Mucosa of gallbladder (tissue), 1 donor: ENCODE measurements at places on chromosomes 11 and 22. TPM values are rescaled to one million over a fixed set of nuclear protein-coding genes. Genes with fewer than 3 reads are reported as not detected.

DNA sequence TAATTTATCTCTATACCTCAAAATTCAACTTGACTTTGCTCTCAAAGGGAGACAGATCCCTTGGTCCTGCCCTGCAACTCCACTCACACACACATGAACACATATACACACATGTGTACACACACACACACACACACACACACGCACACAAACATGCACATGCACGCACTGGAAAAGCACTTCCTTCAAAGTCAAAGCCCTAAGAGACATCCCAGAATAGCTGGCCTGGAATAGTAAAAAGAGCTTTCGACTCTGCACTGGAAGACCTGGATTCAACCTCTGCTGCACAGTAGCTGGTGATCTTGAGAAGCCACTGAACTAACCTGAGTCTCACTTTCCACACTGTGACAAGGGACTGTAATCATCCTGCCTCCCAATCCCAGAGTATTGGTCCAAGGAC, 26.8 kb downstream of the TENM4 start:
- DNase-seq, result no peak

DNA sequence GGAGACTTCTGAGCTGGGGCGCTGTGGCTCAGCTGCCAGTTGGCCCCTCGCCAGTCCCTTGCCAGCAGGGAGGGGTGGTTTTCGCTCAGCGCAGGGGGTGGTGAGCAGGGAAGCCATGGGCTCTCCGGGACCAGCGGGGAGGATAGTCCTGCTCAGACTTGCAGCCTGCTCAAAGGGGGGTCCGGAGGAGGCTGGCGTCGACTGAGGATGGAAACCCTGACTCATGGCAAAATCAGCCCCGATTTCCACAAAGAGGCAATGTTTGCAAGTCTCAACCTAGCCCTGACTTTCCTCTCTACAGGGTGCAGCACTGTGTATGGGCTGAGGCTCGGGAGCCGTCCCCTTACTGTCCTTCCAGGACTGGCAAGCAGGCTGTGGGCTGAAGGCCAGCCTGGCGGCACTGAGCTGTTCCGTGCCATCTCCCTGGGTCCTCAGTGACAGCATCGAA, 35.1 kb downstream of the FBLN1 start:
- DNase-seq, result peak; percentile 31

DNA sequence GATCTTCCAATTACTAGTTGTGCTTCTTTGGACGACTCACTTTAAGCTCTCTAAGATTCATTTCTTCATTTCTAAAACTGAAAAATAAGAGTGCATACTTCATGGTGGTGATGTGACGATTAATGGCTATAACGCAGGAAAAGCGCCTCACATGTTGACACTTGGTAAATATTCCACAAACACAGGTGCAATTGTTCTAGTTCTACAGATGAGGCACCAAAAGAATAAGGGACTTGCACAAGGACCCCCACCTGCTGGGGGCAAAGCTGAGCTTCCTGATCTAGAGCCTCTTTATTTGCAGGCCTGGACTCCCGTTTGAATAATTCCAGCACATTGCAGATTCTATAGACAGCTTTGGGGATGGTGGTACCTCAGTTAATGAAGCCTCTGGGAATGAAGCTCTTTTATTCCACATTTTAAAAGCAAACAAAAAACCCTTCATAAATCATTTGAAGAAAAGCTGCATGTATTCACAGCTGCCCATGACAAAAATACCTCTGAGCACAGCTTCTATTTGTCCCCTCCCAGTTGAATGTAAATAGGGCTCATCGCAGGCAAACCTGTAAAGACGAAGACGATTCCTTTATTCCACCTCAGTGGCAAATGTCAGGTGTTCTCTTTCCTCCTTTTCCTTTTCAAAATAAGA, 14.9 kb upstream of the CADM1 start:
- no peak for DNase-seq

- no peak for DNase-seq
Observed at GRCh38 chr11:115123641-115124040, 380.6 kb downstream of the CADM1 start.

GRCh38 chr11:45773786-45774655, 30.9 kb upstream of the SLC35C1 start:
- DNase-seq, result no peak

- DNase-seq, result no peak
Observed at GRCh38 chr11:12868315-12869073, 140.6 kb upstream of the RASSF10 start.

GRCh38 chr11:34502949-34503348, 10.6 kb downstream of the ELF5 start:
- no peak for DNase-seq

DNA sequence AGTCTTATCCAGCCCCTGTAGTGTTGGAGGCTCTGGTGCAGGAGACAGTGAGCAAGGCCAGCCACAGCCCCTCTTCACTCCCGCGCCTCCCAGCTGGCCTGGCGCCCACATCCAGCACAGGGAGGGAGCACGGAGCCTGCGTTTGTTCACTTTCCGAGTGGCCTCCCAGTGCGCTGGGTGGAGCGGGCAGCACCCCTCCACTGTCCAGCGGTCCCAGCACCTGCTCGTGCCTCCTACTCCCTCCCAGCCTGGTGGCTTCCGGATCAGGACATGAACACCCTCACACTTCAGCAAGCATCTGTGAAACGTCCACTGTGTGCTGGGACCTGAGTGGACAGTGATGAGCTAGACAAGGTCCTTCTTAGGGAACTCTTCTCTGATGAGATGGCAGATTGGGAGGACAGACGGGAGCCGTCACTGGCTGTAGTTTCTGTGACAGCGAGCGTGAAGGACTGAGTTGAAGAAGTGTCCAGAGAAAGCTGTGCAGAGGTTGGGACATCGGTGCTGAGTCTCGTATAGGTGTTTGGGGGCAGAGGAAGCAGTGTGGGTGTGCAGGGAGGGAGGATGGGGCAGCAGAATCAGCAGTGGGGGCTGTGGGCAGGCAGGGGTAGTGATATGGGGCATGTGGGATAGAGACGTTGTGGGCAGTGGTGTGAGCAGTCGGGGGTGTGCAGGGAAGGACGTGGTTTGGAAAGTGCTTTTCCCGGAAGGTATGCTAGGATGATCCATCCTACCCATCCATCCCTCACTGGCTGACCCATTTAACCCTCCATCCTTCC, 256.8 kb downstream of the TBC1D22A start:
- no peak for DNase-seq

- no peak for DNase-seq
Observed at GRCh38 chr22:24455751-24456426, 28.5 kb downstream of the ADORA2A start.

DNA sequence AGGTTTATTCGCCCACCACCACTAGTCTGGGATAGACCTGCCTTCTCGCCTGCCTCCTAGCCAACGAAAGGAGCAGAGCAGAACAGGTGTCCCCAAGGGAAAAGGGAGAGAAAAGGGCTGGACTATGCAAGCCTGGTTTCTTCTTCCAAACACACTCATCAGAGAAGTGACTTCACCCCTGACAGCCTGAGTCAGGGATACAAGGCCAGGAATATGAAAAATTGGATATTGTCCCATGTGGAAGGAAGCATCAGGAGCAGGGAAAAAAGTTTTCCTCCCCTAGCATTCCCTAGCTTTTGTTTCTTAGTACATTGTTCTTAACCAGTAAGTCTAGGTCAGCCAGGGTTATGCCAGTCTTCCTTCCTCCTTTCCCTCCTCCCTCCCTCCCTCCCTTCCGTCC, 56.9 kb upstream of the TNRC6B start:
- DNase-seq, result no peak

DNA sequence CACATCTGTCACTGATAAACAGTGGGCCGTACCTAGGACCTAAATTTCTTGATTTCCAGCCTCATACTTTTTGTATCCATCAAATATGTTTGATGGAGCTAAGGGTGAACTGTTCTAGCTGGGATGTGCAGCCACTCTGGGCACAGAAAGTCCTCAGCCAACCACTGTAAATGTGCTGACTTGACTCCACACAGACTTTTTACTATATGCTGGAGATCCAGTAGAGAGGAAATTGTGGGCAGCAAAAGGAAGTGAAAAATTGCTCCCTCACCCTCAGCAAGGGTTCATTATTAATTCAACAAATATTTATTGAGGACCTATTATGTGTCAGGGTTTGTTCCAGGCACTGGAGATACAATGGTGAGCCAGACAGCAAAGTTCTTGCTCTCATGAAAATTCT, 54.2 kb upstream of the AMPD3 start:
- no peak for DNase-seq

The SSH3 gene
- 107 TPM for total RNA-seq

The RTN4R gene
- 2.0 TPM for total RNA-seq

The ENTHD1 gene
- total RNA-seq, result 0.09 TPM

The APLNR gene
- 4.0 TPM for total RNA-seq

The ADAMTS15 gene
- total RNA-seq, result 3.2 TPM

The C11orf52 gene
- total RNA-seq, result 34.4 TPM
